Coronary artery (tissue), 2 donors: ENCODE measurements at places on chromosomes 6 and 20.

GRCh38 chr6:98945311-98946115 lies 2.2 kb downstream of the FBXL4 start:
- DNase-seq = no peak

DNA sequence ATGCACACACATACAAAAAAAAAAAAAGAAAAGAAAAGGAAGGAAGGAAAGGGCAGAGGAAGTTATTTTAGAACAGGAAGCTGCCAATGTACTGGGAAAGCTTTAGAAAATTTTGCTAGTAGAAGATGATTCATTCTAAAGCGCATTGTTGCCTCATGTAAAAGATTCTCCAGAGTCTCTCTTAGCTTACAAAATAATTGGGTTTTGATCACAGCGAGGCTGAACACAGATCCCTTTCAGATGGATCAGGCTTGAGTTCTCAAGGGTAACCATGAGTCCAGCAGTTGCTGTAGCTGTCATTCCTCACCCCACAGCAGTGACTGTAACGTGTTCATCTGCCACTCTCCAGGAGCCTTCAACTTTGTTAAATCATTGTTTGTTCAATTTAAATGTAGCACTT lies 81.9 kb downstream of the PHACTR2 start:
- DNase-seq = no peak

- DNase-seq = no peak
Measured at GRCh38 chr20:39716796-39717341, 754.7 kb downstream of the DHX35 start.

GRCh38 chr6:78911218-78911940 lies 44.0 kb downstream of the IRAK1BP1 start:
- no peak for DNase-seq

GRCh38 chr6:95574811-95575210 lies 2.5 kb upstream of the MANEA start:
- DNase-seq = no peak

GRCh38 chr6:10314163-10314955 lies 100.5 kb downstream of the TFAP2A start:
- DNase-seq = no peak
